ENCODE measurements at places on chromosomes 3 and 15. TPM values are rescaled to one million over a fixed set of nuclear protein-coding genes. Genes with fewer than 3 reads are reported as not detected.
A peak's percentile ranks its signal among the peaks of the same experiment; 100 is the strongest.

The ITIH1 gene
- total RNA-seq = 1.2 TPM

The OSTN gene
- 52.5 TPM for total RNA-seq

The TMEM158 gene
- 72.2 TPM for total RNA-seq

The UMPS gene
- 24.1 TPM for total RNA-seq

The CILP gene
- 70.3 TPM for total RNA-seq

The CDHR4 gene
- total RNA-seq = not detected

The TTLL13 gene
- not detected for total RNA-seq

- DNase-seq = no peak
Measured at GRCh38 chr3:127753898-127754410, 68.4 kb downstream of the MGLL start.

- peak; percentile 46 for DNase-seq
Measured at GRCh38 chr15:90414408-90415028, 26.5 kb downstream of the IQGAP1 start.

- no peak for DNase-seq
Measured at GRCh38 chr3:185931777-185932612, 5.8 kb downstream of the TRA2B start.

DNA sequence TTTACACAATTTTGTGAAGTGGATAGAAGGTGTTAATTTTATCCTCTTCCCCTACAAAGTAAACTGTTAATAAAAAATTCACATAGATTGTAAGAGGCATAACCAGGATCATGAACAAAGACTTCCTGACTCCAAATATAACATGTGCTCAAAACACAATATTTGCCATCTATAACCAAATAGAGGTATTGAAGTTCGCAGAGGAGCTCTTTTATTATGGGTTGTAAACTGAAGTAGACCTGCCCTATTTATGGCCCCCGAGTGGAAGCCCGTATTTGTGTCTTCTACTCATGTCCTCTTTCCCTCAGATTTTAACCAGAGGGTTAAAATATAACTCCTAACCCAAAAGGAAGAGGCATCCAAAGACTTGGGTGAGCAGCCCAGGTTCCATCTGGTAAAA lies 285.6 kb upstream of the COL8A1 start:
- DNase-seq = no peak

GRCh38 chr3:14614862-14615261 lies 36.7 kb upstream of the CCDC174 start:
- DNase-seq = no peak

- DNase-seq = peak; percentile 70
Measured at GRCh38 chr3:178382449-178383061, 153.7 kb upstream of the KCNMB2 start.

- DNase-seq = no peak
Measured at GRCh38 chr3:69604735-69605450, 134.4 kb upstream of the MITF start.

DNA sequence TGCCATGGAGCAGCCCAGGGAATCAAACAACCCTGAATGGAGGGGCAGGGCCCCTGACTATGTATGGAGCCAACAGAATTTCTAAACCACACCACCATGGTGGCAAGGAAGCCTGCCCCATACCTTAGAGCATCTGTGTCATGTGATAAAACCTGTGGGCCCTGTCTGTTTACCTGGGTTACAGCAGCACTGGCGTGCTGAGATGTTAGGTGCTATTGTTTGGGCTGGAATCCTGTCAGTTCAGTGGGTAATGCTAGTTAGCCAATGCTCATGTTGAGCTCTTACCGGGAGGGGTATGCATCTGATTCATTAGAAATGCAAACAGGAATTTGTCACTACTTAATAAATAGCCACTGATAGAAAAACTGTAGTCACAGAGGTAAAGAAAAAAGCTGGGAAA lies 63.5 kb upstream of the ETV5 start:
- DNase-seq = no peak

- DNase-seq = no peak
Measured at GRCh38 chr3:44954304-44954703, 21.7 kb downstream of the ZDHHC3 start.

- no peak for DNase-seq
Measured at GRCh38 chr15:79721256-79721655, 175.6 kb downstream of the MTHFS start.

GRCh38 chr15:77018796-77019505 lies 24.0 kb downstream of the PSTPIP1 start:
- no peak for DNase-seq
